C1 segment of cervical spinal cord (tissue), 14 donors: ENCODE measurements at places on chromosomes 3 and 15.

- no peak for DNase-seq
These were observed 51.8 kb downstream of the CYP11A1 start for GRCh38 chr15:74315626-74316025.

DNA sequence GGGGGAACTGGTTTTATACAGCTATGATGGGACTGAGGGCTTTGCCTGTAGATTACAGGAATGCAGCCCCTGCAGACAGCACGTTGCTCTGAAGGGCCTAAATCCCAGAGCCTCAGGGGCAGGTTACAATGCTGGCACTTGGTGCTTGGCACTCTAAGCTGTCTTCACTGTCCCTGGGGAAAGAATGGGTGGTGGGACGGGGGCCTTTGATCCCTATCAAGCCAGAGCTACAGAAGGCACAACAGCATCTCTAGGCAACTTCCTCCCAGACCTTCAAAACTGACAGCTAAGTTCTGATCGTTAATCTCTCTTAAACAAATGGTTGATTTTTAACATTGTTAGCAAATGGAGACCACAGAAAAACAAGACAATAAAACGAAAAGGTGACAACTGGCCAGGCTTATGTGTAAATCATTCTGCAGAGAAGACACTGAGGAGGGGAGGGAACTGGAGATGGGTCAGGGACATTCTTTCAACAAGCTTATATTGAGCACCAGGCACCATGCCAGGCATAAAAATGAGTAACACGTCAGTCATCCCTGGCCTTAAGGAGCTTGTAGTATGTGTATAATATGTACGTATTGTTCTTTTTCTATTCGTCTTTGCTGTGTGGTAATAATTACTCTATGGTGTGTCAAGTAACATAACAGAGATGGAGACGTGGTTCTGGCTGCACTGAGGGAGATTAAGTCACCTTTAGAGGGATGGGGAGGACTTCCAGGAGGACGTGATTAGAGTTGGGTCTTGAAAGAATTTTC, 49.1 kb downstream of the CA12 start:
- no peak for DNase-seq

DNA sequence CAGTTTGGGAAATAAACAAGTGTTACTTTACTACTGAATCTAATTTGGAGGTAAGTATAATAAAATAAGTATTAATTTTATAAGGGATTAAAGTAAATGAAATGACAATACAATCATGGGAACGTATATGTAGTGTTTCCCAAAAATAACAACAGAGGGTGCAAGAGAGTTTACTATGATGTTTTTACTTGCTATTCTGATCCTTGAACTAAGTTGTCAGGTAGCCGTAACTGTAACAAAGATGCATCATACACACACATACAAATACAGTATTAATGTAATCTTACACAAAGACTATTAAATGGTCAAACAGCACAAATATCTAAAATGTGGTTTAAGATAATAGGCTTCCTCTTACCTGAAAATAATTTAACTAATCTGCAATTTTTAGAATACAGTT, 311.4 kb downstream of the TBC1D5 start:
- DNase-seq, result no peak

DNA sequence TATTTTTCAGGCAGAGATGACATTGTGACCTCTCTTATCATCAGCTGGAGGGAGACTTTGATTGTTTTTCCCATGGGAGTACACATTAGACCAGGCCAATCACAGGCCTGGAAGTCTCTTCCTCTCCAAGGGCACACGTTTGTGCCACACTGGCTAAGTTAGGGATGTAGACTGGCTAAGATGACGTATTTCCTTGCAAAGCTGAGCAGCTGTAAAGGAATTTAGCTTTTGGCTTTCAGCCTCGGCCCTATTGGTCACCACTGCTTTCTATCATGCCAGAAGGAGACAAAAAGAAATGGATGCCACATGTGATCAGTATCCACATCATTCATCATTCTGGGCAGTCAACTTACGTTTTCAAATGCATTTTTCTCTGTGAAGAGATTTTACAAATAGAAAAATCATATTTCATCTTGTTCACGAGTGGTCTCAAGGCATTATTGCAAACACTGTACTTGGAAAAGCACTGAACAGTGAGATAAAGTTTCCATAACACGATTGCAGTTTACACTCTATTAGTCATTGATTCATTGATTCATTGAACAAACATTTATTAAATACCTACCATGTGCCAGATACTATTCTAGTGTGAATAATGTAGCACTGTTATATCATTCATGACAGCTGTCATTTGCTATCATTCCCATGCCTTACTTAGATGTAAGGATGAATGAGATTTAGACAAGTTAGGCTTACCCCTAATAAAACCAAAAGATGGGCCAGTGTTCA, 27.0 kb upstream of the RNF7 start:
- DNase-seq, result no peak

DNA sequence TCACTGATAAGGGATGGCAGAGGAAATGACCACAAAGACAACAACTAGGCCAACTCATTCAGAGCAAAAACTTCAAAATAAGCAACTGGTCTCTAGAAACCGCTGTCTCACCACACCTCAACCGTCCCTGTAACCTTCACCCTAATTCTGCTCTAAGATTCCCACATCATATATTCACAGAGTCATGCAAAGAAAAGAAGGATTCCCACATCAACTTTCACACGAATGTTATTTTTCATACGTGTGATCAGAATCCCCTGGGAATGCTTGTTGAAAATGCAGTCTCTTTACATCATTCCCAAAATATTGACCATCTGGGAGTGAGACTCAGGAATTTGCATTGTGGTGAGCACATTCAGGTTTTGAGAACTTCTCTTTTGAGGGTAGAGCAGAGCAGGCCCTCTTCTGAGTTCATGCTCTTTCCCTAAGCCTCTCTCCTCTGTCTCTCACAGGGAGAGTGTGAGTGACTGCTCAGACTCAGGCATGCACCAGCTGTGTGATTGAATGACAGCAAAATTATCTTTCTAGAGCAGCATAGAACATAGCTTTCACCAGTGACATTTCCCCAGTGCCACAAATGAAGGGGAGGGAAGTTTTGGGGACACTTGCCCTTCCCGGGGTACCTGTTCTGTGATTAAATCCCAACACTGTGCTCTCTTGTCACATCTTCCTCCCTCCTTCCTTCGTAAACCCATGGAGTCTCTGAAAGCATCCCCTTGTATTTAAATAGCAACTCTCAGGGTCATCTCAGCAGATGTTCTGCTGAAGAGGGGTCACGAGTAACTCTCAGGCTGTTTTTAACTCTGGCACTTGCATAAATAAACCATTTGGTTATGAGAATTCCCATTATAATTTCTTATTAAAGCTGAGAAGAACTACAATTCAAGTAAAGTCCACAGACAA, 170.9 kb downstream of the PLCL2 start:
- no peak for DNase-seq

DNA sequence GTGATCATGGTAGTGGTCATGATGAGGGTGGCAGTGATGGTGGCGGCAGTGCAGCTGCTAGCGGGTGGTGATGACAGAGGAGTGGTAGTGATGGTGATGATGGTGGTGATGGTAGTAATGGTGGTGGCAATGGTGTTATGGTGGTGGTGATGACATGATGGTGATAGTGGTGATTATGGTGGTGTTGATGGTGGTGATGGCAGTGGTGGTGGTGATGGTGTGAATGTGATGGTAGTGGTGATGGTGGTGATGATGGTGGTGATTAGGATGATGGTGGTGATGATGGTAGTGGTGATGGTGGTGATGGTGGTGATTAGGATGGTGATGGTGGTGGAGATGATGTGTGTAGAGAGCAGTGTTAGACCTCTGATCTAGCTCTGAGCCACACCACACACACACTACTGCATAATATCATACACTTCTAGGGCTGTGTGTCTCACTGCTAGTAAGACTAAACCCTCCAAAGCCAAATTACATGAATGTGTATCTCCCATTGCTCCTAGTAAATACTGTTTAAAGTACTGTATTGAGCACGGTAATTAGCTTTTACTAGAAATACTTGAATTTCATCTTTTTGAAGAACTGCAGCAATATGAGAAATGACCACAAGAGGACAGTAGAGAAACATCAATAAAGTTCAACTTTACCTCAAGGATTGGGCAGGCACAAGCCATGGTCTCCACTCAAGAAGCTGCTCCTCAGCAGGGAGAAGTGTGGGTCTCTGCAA, 28.8 kb downstream of the TMED3 start:
- DNase-seq, result no peak

DNA sequence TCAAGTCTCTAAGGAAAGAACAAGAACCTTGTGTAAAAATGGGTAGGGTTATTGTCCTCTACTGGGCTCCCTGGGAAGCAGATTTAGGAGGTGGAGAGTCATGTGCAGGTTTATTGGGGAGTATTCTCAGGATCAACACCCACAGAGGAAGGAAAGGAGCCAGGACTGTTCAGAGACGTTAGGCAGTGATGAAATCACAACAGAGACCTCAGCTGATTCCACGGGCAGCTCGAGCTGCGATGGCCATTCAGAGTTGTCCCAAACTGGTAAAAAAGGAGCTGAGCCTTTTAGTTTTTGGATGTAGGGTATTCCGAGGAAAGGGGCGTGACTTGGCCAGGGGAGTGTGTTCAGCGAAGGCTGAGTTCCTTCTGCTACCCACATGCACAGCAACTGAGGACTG, 85.0 kb downstream of the RORA start:
- no peak for DNase-seq

- no peak for DNase-seq
These were observed 412.6 kb upstream of the SEMA6D start for GRCh38 chr15:47304656-47305055.

GRCh38 chr3:62557983-62558382, 184.6 kb upstream of the FEZF2 start:
- DNase-seq, result no peak
